ENCODE measurements at places on chromosomes 3 and 15.

DNA sequence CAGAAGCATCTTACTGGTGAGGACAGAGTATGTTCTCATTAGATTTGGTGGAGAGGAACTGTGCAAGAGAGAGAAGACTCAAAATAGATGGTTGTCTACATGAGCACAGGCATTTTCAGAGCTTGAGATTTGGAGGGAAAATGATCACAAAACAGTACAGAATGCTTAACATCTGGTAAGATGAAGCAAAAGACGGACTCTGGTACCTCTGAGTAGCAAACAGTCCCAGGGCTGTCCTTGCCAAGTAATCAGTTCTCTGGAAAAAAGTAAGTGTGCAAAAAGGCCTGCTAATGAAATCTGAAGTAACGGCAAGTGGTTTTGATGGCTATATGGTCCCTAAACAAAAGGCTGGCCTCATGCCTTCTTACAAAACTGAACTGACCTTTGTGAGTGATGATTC is 414.2 kb downstream of the CNTN4 start:
- peak; percentile 46 for DNase-seq

GRCh38 chr3:4574426-4574965 is 81.3 kb downstream of the ITPR1 start:
- no peak for DNase-seq

DNA sequence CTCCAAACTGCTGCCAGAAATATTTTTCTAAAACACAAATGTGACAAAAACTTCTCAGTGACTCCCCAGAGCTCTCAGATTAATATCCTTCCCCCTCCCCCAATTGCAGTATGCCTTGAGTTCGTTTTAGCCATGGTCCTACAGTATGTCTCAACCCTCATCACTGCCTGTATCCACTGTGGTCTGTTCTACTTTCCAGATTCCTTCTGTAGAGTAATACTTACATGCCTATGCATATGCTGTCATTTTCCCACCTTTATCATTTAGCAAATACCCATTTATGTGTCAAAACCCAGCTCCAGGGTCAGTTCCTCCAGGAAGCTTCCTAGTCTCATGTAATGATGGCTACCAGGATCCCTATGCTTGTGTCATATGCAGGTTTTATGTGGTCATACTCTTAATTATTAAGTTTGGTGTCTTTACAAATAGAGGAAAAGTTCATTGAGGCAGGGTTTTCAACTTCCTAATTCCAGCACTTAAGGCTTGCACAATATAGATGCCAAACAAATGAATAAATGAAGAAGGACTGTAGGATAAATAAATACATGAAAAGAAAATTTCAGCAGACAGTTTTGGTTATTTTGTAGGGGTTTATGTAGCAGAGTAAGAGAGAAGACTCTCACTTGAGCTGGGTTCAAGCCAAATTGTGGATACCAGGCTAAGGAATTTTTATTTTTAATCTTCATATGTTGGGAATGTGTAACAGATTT is 170.8 kb downstream of the ALCAM start:
- DNase-seq, result no peak

- DNase-seq, result no peak
Observed at GRCh38 chr15:100097342-100098127, 244.2 kb downstream of the ADAMTS17 start.

DNA sequence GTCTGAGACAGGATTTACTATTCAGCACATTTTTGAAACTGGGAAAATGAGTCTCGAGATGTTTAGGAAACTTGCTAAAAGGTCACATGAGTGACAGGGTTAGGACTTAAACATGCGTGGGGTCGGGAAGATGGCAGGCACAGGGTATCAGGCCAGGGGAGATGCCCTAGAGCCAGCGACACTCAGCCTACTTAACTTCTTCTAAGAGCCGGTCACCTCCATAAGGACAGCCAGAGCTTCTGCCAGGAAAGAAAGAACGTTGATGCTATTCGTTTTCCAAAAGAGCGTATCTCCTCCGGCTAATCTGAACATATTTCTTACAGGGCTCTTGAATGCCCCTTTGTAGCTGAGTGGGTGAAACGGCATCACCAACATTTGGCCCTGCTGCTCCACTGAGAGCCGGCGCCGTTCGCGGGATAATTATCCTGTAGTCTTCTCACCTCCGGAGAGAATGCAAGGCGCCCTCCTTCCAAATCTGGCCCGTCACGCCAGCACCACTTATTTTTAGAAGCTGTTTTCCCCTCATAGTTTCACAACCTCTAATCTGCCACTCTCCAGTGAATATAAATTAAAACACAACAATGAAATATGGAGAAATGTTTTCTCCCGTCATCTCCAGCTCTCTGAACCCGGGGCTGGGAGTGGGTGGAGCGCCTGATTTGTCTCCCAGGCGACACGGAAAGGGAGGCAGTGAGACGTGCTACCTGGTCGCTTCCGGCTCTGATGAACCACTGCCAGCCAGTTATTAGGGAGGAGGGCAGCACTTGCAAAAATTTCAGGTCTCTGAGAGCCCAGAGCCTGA is 58.5 kb downstream of the LIPC start:
- DNase-seq, result no peak

GRCh38 chr3:153111016-153111415 is 51.0 kb upstream of the RAP2B start:
- DNase-seq, result peak; percentile 4

DNA sequence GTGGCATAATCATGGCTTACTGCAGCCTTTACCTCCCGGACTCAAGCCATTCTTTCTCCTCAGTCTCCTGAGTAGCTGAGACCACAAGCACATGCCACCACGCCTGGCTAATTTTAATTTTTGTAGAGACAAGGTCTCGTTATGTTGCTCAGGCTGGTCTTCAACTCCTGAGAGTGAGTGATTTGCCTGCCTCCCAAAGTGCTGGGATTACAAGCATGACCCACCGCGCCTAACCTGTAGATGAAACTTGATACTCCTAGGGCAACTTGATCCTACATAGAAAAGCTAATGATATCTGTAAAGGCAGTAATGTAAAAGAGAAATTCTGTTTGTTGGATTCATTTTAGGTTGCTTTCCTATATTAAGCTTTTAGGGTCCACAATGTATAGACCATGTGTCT is 391.9 kb upstream of the THRB start:
- DNase-seq, result no peak

- no peak for DNase-seq
Observed at GRCh38 chr3:48596157-48596556, 1.0 kb upstream of the COL7A1 start.

DNA sequence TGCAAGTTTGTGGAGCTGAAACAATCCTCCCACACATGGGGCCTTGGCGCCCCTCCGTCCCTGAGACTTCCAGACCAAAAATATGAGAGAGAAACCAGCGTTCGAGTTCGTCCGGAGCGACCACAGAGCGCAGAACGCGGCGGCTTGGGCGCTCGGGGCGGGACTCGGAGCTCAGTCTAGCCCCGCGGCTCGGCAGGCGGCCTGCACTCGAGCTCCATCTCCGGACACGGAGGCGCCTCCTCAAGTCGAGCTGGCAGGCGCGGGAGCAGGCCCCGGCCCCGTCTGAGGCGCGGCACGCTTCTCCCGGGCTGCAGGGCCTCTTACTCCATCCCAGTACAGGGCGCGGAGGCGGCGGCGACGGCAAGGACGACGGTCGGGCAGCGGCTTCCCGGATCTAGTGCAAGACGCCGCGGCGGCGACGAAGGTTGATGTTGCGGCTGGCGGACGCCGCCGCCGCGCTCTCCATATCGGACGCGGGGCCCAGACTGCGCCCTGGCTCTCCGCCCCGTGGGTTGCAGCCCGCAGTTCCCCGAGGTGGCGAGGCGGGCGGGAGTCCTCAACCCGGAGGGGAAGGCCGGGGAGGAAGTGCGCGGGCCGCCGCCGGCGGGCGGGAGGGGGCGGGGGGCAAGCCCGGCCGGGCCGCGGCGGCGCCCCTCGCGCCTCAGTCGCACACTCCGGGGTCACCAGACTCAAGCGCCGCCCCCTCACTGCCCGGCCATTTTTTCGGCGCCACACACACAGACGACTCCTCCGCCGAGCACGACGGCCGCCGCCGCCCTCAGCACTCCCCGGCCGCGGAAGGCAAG is 674 bp downstream of the MSL2 start:
- DNase-seq, result peak; percentile 91

DNA sequence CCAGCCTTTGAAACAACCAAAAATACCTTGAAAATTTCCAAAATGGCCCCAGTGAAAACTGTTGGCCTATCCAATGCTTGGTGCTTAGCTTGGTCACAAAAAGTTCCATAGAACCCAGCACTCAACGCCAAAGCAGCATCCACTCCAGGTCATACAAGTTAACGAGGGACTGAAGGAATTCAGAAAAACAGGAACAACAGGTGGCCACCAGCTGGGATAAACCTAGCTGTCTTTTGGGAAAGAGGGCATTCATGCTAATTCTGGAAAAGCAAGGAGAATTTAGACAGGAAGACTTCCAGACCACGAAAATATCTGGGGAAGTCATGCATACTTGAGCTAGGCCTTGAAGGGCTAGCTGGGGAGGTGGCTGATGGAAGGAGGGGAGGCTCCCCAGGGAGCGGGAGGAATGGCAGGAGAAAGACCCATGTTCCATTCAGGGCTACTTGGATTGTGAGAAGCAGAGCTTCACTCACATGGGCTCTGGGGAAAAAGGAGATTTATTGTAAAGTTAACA is 28.6 kb downstream of the COLQ start:
- no peak for DNase-seq

- no peak for DNase-seq
Observed at GRCh38 chr15:90028376-90028944, 27.3 kb downstream of the ZNF710 start.

DNA sequence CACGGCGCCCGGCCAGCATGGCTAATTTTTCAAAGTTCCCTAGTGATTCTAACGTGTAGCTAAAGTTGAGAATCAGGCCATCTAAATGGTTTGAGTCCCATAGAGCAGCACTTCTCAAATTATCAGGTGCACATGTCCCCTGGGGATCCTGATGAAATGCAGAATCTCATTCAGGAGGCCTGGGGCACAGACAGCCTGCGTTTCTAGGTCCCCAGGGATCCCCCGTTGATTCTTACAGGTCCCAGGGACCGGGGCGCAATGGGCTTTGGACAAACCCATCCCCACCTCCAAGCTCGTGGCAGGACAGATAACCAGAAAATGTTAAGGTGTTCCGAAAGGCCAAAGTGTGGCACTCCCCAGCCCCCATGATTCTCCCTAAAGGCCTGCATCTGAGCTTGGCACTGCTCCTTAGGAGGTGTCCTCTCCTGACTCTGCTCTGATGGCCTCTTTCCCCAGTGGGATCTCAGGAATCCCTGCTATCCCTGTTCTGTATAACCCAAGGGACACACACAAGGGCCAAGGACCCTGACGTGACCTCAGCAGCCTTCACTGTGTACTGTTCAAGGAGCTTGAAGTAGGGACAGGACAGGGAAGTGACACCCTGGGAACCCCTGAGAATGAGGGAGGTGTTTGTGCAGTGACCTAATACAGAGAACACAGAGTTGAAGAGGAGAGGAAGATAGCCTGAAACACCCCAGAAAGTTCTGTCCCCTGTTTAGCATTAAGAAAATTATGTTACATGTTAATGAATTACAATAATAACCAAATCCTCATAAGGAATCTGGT is 8.0 kb downstream of the LRRK1 start:
- DNase-seq, result no peak

DNA sequence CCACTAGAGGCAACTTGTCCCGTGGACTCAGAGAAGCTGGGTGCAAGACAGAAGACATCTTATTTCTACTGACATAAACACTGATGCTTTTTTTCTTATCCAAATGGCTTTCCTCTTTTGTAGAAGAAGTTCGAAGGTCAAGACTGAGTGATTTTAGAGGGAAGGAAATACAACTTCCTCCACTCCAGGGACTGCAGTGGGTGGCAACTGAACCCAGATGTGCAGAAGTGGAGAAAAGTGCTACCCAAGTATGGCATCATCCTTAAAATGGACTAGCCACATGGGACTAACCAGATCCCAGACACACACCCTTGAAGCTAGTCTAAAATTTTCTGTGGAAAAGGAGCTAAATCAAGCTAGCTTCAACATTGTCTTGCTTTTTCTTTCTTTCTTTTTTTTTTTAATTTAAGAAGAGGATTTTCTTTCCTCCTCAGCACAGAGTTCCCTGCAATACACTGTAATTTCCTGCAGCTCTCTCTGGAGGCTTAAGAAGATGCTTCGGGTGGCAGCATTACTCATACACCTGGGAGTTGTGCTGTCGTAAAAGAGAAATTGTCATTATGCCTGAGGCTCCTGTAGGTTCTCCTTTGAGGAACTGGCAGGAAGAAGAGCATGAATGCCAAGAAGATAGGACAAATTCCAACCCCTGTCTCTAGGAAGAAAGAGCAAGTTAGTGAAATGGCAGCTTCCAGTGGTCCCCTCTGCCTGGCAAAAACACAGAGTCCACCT is 3.8 kb upstream of the FRMD4B start:
- DNase-seq, result no peak

- peak; percentile 82 for DNase-seq
Observed at GRCh38 chr3:194761384-194761783, 75.7 kb downstream of the FAM43A start.

DNA sequence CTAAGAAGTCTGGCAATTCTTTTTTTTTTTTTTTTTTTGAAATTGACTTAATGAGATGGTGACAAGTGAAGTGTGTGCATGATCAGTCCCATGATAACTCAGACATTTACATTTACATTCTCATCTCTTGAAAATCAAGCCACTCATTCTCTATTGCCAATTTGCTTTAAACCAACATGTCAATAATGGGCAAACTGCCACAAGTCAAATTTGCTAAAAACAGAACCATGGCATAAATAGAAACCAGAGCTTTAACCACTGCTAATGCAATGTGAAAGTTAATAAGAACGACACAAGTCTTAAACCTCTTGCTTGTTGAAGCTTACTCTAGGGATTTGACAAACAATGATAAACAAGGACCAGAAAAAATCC is 12.0 kb upstream of the COL8A1 start:
- peak; percentile 52 for DNase-seq

DNA sequence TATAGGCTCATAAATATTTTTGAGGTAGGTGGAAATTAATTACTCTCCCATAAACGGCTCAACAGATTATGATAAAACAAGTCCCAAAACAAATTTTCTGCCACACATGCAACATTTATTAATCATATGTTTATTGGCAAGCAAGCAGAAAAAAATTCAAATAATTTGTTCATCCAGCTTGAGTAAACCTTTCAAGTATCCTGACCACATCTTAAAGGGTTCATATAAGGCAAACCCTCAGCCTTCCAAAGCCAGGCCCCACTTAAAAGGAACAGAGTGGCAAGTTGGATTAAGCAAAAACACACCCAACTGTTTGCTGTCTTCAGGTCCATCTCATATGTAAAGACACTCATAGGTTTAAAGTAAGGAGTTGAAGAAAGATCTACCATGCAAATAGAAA is 1042.3 kb downstream of the DIPK2A start:
- no peak for DNase-seq

DNA sequence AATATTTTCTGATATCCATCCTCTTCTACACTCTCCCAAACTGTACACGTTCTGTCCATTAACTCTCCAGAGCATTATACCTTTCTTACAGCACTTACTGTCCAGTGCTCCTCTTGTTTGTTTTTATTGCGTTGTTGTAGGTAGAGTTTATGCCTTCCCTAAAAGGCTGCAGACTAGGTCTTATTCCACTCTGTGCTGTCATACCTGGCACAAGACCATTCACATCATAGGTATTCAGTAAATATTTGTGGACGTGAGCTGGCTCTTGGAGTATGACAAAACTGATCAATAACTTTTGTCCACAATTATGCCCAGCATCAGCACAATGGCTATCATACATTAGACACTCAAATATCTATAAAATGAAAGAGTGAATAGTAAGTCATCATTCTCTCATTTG is 4.4 kb downstream of the HMG20A start:
- no peak for DNase-seq

- DNase-seq, result no peak
Observed at GRCh38 chr3:44510000-44510368, 32.5 kb upstream of the ZNF445 start.

GRCh38 chr15:97692301-97693015 is 268.0 kb upstream of the ARRDC4 start:
- peak; percentile 42 for DNase-seq

Measured in eye (tissue), 1 donor.